Left ventricle myocardium superior (tissue), 1 donor: ENCODE measurements at places on chromosomes 3 and 15. TPM values are rescaled to one million over a fixed set of nuclear protein-coding genes. Genes with fewer than 3 reads are reported as not detected.

- DNase-seq = no peak
Measured at GRCh38 chr3:78729946-78730345, 1037.9 kb downstream of the ROBO1 start.

The ALDH1A3 gene
- 6.8 TPM for total RNA-seq

GRCh38 chr3:151214459-151214858, 11.4 kb upstream of the GPR171 start:
- no peak for DNase-seq

- DNase-seq = no peak
Measured at GRCh38 chr3:8980756-8981257, 17.5 kb upstream of the RAD18 start.

The C3orf22 gene
- not detected for total RNA-seq

DNA sequence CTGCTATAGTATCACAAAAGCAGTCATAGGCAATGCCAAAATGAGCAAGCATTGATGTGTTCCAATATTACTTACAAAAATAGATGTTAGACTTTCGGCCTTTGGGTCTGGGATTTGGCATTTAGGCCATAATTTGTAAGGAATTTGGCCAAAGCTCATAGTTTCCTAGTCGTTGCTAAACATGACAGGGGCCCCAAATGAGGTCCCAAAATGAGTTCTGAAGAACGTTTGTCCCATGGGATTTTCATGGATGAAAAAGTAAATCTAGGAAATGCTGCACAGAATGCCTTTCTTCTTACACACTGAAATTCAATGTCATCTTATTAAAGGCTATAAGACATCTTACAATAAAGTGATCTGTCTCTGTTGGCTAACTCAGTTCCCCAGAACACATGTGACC, 456.0 kb downstream of the CNTN4 start:
- no peak for DNase-seq

The CSPG4 gene
- total RNA-seq = 5.2 TPM

The CRELD1 gene
- total RNA-seq = 62.7 TPM

The C3orf52 gene
- 1.7 TPM for total RNA-seq

- no peak for DNase-seq
Measured at GRCh38 chr15:87477737-87478686, 778.5 kb downstream of the NTRK3 start.

DNA sequence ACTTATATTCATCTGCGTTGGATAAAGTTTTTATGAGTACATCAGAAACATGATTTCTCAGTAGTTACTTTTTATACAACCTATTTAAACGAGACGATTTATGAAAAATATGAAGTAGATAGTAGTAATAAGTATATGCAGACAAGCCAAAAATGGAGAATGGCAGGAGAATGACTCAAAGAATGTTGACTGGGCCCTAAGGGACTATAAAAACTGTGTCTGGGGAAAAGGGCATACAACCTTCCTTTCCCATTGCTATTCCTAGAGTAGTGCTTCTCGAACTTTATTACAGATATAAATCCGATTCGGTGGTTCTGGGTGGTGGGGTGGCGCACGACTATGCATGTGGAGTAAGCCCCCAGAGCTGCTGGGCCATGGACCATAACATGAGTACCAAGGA, 558.5 kb downstream of the FOXP1 start:
- no peak for DNase-seq

The GOLGA6L7 gene
- total RNA-seq = not detected

- no peak for DNase-seq
Measured at GRCh38 chr3:134797057-134797740, 2.1 kb downstream of the EPHB1 start.

The SLITRK3 gene
- not detected for total RNA-seq

- peak; percentile 86 for DNase-seq
Measured at GRCh38 chr3:49132437-49133225, at the start of gene LAMB2. LAMB2 (minus strand) TSS chr3:49133050; CDS start chr3:49132867, 183 bp downstream.

GRCh38 chr3:138125548-138126221, 6.5 kb downstream of the A4GNT start:
- no peak for DNase-seq

The IL5RA gene
- 0.17 TPM for total RNA-seq

The PLSCR4 gene
- total RNA-seq = 13.8 TPM

GRCh38 chr3:185981621-185982020, 43.8 kb upstream of the TRA2B start:
- no peak for DNase-seq

The CASR gene
- not detected for total RNA-seq

DNA sequence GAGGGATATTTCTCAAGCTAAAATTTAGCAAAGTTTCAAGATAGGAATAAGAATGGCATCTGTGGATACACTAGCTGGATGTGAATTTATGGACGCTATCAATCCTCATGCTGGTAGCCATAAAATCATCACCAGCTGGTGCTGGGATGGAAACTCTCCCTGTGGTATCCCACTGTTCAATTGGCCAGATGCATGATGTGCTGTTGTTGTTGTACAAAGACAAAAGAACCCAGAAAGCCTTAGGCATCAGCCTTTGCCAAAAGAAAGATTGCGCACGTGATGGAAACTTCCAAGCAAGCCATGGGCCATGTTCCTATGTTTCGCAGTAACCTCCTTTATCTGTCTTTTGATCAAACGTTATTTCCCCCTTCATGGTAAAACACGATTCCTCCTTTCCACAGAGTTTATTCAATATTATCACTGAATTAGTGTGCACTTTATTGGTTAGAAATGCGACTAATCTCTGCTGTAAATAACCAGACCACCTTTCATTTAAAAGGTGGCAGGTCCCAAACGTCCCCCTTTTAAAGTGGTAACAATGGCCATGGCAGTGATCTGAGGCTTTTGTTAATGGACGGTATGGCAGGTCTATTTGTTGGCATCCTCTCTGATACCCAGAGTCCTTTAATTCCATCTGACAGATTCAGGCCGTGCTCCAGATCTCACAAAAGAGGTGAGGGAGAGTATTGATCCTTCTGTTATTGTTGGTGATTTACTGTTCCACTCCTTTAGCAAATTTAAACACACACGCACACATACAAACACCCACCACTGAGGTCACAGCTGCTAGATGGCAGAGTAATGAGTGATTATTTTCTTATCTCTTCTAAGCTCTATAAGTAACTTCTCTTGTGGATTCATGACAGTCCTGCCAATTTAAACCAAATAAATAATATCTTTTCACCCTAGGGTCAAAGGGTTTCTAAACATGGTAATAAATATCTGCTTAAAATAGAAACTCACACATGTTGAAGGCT, 291.2 kb upstream of the KCNMB2 start:
- DNase-seq = no peak

- no peak for DNase-seq
Measured at GRCh38 chr3:30162579-30162978, 443.8 kb upstream of the TGFBR2 start.

DNA sequence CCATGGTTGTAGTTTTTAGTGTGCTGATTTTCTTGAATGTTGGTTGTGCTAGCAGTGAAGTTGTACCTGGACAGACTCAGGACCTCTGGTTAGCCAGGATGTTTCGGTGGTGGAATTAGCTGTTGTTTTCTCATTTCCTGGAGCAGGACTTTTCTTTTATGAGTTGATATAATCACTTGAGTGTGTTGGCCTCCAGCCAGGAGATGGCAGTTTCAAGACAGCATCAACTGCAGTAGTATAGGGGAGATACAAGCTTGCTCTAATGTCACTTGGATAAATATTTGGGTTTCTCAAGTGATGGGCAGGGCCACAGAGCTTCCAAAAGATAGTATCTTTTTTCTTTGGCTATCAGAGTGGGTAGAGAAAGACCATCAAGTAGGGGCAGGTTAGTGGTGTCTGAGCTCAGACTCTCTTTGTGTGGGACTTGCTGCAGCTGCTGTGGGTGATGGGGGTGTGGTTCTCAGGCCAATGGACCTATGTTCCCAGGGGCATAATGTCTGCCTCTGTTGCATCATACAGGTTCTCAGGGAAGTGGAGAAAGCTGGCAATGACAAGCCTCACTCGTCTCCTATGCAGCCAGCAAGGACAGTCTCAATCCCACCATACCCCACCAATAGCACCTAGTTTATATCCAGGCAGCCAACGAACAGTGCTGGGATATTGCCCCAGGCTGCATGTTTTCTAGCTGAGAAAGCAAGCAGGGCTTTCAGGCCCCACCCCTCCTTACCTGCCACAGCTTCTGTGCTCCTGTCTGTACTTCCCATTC, 14.6 kb upstream of the OR5K2 start:
- DNase-seq = no peak

DNA sequence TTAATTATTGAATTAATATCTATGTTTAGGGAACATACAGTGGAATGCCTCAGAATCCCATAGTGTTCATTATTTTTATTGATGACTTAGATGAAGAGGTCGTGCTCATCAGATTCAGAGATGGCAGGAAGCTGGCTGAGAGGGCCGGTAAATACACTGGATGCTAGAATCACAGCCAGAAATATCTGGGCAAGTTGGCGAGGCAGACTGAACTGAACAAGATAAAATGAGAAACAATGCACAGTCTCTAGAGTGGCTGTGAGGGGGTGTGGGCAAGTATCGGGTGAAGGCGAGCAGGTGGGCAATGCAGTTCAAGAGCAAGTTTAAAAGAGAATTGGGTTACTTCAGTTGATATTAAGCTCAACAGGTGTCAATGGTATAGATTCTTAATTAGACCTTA, 5.9 kb downstream of the DGKG start:
- no peak for DNase-seq

The IGDCC3 gene
- total RNA-seq = 0.10 TPM

DNA sequence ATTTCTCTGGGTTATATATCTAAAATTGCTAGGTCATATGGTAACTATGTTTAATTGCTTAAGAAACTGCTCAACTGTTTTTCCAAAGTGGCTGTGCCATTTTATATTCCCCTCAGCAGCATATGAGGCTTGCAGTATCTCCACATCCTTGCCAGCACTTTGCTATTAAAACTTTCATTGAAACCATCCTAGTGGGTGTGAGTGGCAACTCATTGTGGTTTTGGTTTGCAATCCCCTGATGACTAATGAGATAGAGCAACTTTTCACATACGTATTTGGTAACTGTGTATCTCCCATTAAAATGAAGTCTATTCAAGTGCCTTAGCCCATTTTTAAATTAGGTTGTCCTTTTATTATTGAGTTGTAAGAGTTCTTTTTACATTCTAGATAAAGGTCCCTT, 17.3 kb downstream of the KPNA1 start:
- no peak for DNase-seq

The KBTBD13 gene
- 10.6 TPM for total RNA-seq

The IGSF11 gene
- total RNA-seq = 1.6 TPM
